Smooth muscle cell of the pulmonary artery (primary cell): ENCODE measurements at places on chromosomes 2 and 18. TPM values are rescaled to one million over a fixed set of nuclear protein-coding genes. Genes with fewer than 3 reads are reported as not detected.

CASP10 gene
- 5.3 and 6.8 TPM in 2 replicates for total RNA-seq

DSC2 gene
- 0.07 TPM in 2 replicates for total RNA-seq

SLC11A1 gene
- total RNA-seq = 0.13 TPM in 2 replicates

ALPP gene
- not detected in 2 replicates for total RNA-seq

MC2R gene
- not detected in 2 replicates for total RNA-seq

NOP58 gene
- 29.9 and 36.0 TPM in 2 replicates for total RNA-seq

MAL gene
- not detected in 2 replicates for total RNA-seq

CMPK2 gene
- 0.36 and 0.46 TPM in 2 replicates for total RNA-seq

ELOA2 gene
- total RNA-seq = not detected in 2 replicates

ABCG8 gene
- not detected in 2 replicates for total RNA-seq

TUBA3E gene
- not detected in 2 replicates for total RNA-seq

SP140 gene
- total RNA-seq = 0.50 and 0.52 TPM in 2 replicates

DNAJB2 gene
- total RNA-seq = 74.7 and 78.8 TPM in 2 replicates

AFTPH gene
- 27.7 and 29.6 TPM in 2 replicates for total RNA-seq

CD226 gene
- total RNA-seq = 0.46 and 0.69 TPM in 2 replicates

NTSR2 gene
- not detected in 2 replicates for total RNA-seq

B4GALT6 gene
- total RNA-seq = 3.1 and 18.5 TPM in 2 replicates

GALNT5 gene
- total RNA-seq = 146 and 164 TPM in 2 replicates

PPP1R1C gene
- total RNA-seq = 0.07 TPM in 1 of 2 replicates, not detected in the other
